ENCODE measurements at places on chromosomes 7 and 10. TPM values are rescaled to one million over a fixed set of nuclear protein-coding genes. Genes with fewer than 3 reads are reported as not detected.
A peak's percentile ranks its signal among the peaks of the same experiment; 100 is the strongest.

Gene ZNF282
- 31.8 TPM for total RNA-seq

Gene NPFFR1
- total RNA-seq, result not detected

Gene CPA2
- 0.55 TPM for total RNA-seq

Gene ODAD2
- 6.6 TPM for total RNA-seq

Gene SLC26A5
- not detected for total RNA-seq

Gene UPK3B
- not detected for total RNA-seq

Gene CYP3A7
- not detected for total RNA-seq

Gene HGF
- total RNA-seq, result 0.05 TPM

- H3K27ac ChIP-seq, result peak overlapping the region; percentile 93
- H3K36me3 ChIP-seq, result peaks cover 13% of the 10 kb centered on the region
- no peak for DNase-seq
- H3K4me1 ChIP-seq, result peaks cover 12% of the 10 kb centered on the region
- peak overlapping the region; percentile 19 for H3K4me3 ChIP-seq
- H3K27me3 ChIP-seq, result no peaks in the 10 kb centered on the region
These were observed 374.6 kb downstream of the SUGCT start for GRCh38 chr7:40509287-40509996.

DNA sequence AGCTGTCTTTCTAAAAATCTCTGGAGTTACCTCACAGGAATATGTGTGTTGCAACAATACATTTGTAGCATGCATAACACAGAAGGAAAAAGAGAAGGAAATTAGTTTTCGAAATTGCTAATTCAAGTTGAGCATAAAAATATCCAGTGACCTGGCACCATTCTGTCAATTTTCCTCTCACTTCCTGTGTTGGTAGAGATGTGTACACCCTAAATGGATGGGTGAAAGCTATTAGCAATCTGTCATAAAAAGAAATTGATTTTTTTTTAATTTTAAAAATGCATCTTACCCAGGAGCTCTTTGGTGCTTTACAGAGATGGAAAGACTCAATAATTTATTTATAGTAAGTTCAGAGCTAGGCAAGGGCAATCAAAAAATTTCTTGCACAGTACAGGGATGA, 333.3 kb upstream of the TMEM229A start:
- no peak overlapping the region for H3K27ac ChIP-seq
- no peak overlapping the region for H3K4me3 ChIP-seq
- no peaks in the 10 kb centered on the region for H3K27me3 ChIP-seq

GRCh38 chr7:46153951-46154787, 233.1 kb upstream of the IGFBP3 start:
- no peak overlapping the region for H3K27ac ChIP-seq
- H3K36me3 ChIP-seq, result no peaks in the 10 kb centered on the region
- H3K4me3 ChIP-seq, result no peak overlapping the region
- peaks cover 8% of the 10 kb centered on the region for H3K4me1 ChIP-seq

- H3K36me3 ChIP-seq, result no peaks in the 10 kb centered on the region
- H3K27ac ChIP-seq, result no peak overlapping the region
- no peak for DNase-seq
- peaks cover 28% of the 10 kb centered on the region for H3K4me1 ChIP-seq
- H3K27me3 ChIP-seq, result no peaks in the 10 kb centered on the region
These were observed 110.8 kb upstream of the PTN start for GRCh38 chr7:137454246-137454724.

GRCh38 chr7:29354340-29354739, 159.8 kb downstream of the CHN2 start:
- H3K4me3 ChIP-seq, result no peak overlapping the region
- H3K27ac ChIP-seq, result no peak overlapping the region
- no peaks in the 10 kb centered on the region for H3K36me3 ChIP-seq
- H3K27me3 ChIP-seq, result no peaks in the 10 kb centered on the region
- no peak for DNase-seq

DNA sequence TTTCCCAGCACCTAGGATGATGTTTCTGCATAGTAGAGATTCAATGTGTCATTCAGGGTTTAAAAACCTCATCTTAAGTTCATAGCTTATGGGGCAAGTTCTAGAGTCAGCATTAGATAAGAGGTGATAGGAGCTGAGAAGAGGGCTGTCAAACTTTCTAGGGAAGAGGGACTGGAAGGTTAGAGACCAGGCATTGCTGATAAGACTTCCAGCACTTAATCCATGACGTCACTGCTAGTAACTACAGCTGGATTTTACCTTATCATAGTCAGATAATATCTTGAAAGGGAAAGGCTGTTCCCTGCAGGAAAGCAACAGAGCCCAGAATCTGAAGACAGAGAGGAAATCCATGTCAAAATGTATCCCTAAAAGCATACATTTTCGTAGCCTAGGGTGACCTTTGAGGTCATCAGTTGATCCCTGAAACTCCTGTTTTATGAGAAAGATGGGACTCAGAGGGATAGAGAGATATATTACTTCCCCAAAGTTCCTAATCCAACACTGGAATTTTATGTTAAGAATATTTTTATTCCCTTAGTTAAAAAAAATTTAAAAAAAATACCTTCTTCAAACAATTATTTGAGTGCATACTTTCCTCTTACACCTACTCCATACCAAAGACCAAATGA, 3.3 kb upstream of the CPED1 start:
- peaks cover 28% of the 10 kb centered on the region for H3K4me1 ChIP-seq
- peaks cover 27% of the 10 kb centered on the region for H3K27me3 ChIP-seq
- no peak overlapping the region for H3K27ac ChIP-seq
- no peak overlapping the region for H3K4me3 ChIP-seq
- H3K36me3 ChIP-seq, result no peaks in the 10 kb centered on the region

DNA sequence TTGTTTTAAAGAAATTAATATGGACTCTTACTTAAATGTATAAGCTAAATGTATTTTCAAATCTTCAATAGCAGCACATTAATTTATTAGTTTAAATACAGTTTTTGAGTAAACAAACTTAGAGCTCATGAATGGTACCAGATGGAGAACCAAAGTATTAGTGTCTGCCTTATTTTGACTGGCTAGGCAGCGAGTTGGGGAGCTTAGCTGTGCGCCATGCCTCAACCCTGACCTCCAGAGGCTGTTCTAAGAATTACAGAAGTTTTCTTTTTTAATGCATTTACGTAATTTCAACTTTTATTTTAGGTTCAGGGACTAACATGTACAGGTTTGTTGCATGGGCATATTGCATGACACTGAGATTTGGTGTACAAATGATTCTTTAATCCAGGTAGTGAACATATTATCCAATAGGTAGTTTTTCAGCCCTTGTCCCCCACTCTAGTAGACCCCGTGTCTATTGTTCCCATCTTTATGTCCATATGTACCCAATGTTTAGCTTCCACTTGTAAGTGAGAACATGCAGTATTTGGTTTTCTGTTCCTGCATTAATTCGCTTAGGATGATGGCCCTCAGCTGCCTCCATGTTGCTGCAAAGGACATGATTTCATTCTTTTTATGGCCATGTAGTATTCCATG, 166.8 kb downstream of the IQUB start:
- H3K4me1 ChIP-seq, result no peaks in the 10 kb centered on the region
- H3K27ac ChIP-seq, result no peak overlapping the region
- H3K36me3 ChIP-seq, result no peaks in the 10 kb centered on the region
- H3K27me3 ChIP-seq, result no peaks in the 10 kb centered on the region
- H3K4me3 ChIP-seq, result no peak overlapping the region

DNA sequence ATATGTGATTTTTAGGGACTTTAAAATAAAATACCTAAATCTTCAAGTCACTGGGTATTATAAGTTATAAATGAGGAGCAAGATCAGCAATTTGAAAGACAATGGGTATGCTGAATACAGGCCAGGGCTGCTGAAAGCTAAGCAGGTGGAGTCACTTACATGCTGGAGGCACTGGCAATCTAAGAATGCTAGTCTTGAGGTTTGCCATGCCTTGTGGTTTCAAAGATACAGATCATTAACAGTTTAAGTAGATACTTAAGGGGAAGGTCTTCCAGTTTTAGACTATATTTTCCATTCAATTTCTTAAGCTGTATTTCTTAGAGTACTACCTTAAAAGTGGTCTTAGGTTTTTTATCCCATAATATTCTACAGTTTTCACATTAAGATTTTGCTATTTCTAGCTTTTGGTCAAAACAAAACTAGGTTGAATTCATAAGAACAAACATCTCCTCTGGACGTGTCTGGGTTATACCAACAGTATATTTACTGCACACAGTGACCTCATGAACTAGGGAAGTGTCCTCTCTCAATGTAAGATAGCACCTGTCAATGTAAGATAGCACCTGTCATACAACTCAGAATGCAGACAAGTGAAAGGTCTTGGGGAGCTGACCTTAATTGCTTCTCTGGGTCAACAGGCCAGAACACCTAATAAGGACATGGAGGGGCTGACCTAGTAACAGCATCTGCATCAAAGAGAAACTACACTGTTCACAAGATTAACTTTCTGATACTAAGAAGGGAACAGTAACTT, 2.0 kb downstream of the SRI start:
- peaks cover 11% of the 10 kb centered on the region for H3K36me3 ChIP-seq
- H3K4me3 ChIP-seq, result peak overlapping the region; percentile 94
- no peaks in the 10 kb centered on the region for H3K27me3 ChIP-seq
- DNase-seq, result no peak

DNA sequence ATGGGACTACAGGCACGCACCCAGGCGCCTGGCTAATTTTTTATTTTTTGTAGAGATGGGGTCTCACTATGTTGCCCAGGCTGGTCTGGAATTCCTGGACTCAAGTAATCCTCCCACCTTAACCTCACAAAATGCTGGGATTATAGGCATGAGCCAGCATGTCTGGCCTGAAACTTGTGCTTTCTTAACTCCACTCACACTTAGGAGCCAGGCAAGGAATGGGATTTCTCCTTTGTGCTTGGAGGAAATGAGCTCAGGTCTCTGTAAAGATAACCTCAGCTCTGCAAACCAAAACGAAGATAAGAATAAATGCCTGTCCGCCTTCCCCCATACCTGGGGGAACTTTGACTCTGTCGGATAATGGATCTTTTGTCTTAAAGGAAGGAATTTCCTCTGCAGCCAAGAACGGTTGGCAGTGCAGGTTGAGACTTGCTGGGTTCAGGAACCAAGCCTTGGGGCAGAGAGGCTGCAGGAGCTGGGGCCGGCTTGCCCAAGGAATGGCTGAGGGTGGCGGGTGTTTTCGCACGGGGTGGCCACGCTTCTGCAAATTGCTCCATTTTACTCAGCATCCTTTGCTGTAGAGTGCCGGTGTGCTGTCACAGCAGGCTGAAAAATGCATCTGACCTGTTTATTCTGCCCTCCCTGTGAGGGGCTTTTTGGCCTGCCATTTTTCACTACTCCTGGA, 174.2 kb downstream of the KIAA1217 start:
- no peak overlapping the region for H3K4me3 ChIP-seq
- H3K27me3 ChIP-seq, result no peaks in the 10 kb centered on the region
- no peak overlapping the region for H3K27ac ChIP-seq
- peaks cover 11% of the 10 kb centered on the region for H3K4me1 ChIP-seq

- no peak for DNase-seq
- no peaks in the 10 kb centered on the region for H3K4me1 ChIP-seq
- H3K4me3 ChIP-seq, result no peak overlapping the region
- no peaks in the 10 kb centered on the region for H3K27me3 ChIP-seq
- peaks cover 4% of the 10 kb centered on the region for H3K36me3 ChIP-seq
These were observed 60.1 kb upstream of the NAMPT start for GRCh38 chr7:106344861-106345260.

- H3K36me3 ChIP-seq, result no peaks in the 10 kb centered on the region
- peak overlapping the region; percentile 67 for H3K27ac ChIP-seq
- peaks cover 29% of the 10 kb centered on the region for H3K4me1 ChIP-seq
These were observed 569.1 kb downstream of the INHBA start for GRCh38 chr7:41133690-41134299.
